T-helper 1 cell (primary cell): ENCODE measurements at places on chromosomes 1 and 21.

- no peak for DNase-seq
These were observed 1.0 kb downstream of the PRDX6 start for GRCh38 chr1:173478094-173478674.

- DNase-seq: no peak
These were observed 105.8 kb upstream of the WLS start for GRCh38 chr1:68338081-68338480.

- no peak for DNase-seq
These were observed 3.4 kb upstream of the MYBPH start for GRCh38 chr1:203178821-203179666.

DNA sequence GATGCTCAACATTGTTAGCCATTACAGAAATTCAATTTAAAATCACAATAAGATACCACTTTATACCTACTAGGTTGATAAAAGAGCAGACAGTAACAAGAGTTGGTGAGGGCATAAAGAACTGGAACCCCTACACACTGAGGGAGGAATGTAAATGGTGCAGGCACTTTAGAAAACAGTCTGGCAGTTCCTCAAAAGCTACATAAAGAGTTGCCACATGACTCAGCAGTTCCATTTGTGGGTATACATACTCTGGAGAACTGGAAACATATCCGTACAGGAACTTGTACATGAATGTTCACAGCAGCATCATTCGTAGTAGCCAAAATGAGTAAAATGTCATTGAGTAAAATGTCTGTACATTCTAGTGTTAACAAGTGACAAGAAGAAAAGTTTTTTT, 17.0 kb downstream of the NSL1 start:
- DNase-seq: no peak

- no peak for DNase-seq
These were observed 91.9 kb downstream of the IGSF21 start for GRCh38 chr1:18199462-18199861.

DNA sequence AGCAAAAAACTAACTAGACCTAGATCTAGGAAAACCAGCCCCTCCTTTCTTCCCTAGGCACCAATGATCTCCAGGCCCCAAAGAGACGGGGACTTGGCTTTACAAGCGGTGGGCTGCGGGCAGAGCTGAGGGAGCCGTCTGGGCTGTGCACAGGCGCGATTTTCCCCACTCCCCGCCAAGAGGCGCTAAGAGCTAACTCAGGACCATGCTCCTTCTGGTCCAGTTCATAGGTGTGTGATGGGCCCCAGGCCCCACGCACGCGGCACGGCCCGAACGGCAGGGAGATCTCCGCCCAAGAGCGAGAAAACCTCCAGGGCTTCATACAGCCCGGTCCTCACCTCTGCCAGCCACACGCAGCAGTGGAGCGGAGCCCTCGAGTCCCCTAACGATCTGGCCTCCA, 7.5 kb upstream of the GPR153 start:
- no peak for DNase-seq

DNA sequence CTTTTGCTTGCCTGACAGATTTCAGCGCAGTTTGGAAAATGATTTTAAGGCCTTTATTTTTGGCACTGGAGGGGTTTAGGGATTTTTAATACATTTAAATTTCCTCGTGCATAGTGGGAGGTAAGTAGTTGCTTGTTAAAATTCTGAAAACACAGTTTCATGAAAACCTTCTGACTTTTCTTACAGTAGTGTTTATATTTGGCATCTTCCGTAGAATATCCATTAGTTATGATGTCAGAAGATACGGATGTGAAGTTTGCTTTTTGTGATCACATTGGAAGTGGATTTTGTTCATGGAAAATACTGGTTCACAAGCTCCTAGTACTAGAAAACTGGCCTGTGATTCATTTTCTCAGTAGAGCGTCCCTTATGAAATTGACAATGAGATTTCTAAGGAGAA, 1.3 kb downstream of the RABGAP1L start:
- DNase-seq: no peak

DNA sequence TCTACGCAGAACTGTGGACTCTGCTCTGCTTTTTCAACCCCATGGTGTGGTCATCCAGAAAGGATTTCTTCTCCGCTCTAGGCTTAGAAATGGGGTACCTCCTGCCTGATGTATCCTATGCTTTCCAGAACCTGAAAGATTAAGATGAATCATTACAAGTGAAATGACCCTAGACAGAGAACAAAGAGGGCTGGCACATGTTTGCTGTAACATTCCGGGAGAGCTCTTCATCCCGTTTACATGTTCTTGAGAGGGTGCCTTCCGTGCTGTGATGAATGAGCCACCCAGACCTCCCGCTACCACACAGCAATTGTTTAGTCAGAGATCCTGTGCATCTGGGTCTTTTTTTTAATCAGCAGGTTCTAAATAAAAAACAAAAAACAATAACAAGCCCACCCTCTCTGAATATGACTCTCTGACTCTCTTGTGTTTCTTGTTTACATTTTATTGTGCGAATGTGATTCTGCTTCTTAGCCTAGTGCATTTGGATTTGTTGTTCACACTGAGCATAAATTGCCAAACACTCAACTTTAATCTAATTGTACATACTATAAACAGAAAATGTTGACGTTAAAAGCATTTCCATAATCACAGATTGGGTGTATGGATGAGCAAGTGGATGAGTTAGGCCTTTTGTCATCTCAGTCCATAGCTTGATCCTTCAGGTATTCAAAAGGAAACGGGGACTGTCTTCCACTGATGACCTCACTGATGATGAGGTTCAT, 87.1 kb downstream of the GPR88 start:
- DNase-seq: no peak

DNA sequence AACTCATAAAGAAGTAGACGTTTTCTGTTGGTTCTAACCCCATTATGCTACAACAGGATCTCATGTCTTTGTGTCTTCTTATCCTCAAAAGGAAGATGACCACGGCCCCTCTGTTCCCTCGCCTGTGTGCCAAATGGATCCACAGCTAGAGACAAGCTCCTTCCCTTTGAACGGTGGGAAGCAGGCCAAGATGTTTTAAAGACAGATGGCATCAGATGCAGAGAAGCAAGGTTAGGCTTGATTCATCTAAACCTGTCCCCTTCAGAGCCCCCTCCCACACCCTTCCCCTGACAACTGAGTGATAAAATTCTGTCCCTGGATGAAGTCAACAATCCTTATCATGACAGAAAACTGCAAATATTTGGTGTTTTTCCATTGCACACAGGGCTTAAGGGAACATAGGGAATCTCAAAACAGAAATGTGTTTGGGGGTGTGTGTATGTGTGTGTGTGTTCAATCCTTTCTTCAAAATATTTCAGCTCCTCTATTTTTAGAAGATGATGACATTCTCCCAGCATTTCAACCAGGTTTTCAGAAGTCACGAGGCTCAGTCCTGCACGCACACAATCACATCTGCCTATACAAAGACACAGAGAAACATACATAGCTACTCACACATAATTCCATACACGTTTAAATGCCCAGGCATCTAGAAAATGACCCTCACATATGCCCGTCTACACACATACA, 27.8 kb upstream of the FMOD start:
- no peak for DNase-seq

DNA sequence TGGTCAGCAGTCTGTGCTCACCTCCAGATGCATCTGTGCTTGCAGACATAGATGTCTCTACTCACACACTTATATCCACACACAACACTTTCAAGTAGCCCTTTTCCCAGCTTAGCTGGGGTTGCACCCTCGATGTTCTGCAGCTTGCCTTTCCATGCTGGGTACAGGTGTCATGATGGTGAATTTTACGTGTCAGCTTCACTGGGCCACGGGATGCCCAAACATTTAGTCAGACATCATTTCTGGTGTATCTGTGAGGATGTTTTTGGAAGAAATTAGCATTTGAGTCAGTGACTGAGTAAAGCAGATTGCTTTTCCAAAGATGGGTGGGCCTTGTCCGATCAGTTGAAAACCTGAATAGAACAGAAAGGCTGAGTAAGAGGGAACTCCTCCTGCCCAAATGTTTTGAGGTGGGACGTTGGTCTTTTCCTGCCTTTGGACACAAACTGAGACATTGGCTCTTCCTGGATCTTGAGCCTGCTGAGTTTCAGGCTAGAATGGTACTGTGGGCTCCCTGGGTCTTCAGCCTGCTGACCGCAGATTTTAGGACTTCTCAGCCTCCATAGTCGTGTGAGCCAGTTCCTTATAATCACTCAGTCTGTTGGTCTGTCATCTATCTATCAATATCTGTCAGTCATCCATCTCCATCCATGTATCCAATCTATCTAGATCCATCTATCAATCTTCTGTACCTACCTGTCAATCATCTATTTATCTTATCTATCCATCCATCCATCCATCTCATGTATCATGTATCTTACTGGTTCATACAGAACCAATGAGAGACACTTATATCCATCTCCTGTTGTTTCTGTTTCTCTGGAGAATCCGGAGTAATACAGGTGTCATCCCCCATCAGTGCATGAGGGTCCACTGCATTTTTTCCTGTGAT, 12.7 kb upstream of the OBSCN start:
- no peak for DNase-seq

DNA sequence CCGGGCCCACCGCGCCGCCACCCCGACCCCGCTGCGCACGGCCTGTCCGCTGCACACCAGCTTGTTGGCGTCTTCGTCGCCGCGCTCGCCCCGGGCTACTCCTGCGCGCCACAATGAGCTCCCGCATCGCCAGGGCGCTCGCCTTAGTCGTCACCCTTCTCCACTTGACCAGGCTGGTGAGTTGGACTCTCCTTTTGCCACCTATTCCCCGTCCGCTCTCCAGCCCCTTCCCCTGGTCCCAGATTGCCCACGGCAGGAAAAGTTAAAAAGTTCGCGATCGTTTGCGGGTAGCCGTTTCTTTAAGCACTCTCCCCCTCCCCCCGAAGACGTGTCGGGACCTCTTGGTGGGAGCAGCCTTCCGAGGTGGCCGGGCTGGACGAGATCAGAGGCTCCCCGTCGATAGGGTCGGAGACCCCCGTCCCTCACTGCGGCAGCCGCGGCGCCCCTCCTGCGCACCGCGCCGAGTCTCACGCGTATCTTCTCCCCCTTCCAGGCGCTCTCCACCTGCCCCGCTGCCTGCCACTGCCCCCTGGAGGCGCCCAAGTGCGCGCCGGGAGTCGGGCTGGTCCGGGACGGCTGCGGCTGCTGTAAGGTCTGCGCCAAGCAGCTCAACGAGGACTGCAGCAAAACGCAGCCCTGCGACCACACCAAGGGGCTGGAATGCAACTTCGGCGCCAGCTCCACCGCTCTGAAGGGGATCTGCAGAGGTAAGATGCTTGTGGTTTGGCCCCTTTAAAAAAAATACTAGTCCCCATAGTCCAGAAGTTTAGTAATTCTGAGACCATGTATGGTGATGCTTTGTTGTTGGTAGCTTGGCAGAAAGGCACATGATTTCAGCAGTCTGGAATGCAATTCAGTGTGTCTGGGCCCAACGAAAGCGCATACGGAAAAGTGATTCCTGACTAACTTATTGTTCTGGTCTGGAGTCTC, 576 bp downstream of the CCN1 start:
- peak; percentile 58 for DNase-seq
